ENCODE measurements at places on chromosomes 13 and 19.

GRCh38 chr13:94557684-94558235 is 38.2 kb downstream of the TGDS start:
- no peak for DNase-seq

- DNase-seq, result no peak
Observed at GRCh38 chr19:42529248-42529764, 1.0 kb upstream of the CEACAM1 start.

DNA sequence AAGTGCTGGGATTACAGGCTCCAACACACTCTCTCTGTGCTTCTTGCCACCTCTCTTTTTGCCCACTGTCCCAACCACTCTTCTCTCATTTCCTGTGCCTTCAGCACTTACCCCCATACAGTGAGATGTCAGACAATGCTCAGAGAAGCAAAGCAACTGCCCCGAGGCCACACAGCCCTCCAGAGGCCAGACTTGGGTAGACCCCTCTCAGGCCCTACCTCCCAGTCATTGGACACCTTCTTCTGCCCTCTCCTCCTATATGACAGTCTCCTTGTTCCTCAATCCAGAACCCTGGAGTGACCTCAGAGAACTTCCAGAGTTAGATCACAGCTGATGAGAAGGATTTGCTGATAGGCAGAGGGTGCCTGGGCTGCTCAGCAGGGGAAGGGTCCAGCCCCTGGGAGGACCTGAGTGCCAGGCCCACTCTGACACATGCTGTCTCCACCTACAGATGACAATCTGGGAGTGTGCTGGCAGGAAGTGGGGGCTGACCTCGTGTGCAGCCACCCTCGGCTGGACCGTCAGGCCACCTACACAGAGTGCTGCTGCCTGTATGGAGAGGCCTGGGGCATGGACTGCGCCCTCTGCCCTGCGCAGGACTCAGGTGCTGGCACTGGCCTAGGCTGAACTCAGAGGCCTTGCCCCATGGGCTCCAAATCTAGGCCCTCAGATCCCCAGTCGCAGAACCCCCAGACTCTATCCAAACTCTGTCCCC is 24.4 kb downstream of the LTBP4 start:
- no peak for DNase-seq

- no peak for DNase-seq
Observed at GRCh38 chr13:99495466-99496183, 5.6 kb upstream of the TM9SF2 start.

GRCh38 chr13:32647926-32648325 is 61.7 kb downstream of the PDS5B start:
- DNase-seq, result no peak

GRCh38 chr13:106573284-106573846 is 5.4 kb upstream of the ARGLU1 start:
- no peak for DNase-seq

- no peak for DNase-seq
Observed at GRCh38 chr13:43537124-43537523, 249.6 kb downstream of the ENOX1 start.

DNA sequence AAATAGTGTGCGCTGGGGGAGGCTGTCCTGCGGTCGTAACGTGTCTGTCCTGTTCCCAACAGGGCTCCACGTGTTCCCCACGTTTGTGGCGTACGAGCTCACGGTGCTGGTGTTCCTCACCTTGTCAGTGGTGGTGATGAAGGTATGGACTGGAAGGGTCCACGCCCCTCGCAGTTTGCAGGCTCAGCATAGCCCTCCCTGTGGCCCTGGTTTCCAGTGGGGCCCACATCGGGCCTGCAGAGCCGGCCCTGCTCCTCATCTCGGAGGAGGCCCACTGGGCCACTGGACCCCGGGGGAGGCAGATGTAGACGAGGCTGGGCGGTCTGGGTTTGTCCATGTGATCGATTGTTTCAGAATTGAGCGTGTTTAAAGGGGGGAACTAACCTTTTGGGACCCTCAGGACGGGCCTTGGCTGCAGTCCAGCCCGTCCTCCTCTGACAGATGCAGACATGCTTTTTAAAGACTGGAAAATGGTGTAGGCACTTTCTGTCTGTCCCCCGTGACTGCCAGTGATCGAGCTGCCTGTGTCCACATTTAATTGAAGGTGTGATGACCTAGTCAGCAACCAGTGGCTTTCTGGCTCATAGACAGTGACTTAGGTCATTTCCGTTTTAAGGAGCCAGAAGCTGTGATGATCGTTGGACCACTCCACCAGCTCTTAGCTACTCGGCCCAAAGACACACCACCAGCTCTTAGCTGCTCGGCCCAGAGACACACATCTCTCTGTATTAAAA is 37.1 kb upstream of the TFDP1 start:
- no peak for DNase-seq

- no peak for DNase-seq
Observed at GRCh38 chr13:71864986-71865873, 1.8 kb downstream of the DACH1 start.

DNA sequence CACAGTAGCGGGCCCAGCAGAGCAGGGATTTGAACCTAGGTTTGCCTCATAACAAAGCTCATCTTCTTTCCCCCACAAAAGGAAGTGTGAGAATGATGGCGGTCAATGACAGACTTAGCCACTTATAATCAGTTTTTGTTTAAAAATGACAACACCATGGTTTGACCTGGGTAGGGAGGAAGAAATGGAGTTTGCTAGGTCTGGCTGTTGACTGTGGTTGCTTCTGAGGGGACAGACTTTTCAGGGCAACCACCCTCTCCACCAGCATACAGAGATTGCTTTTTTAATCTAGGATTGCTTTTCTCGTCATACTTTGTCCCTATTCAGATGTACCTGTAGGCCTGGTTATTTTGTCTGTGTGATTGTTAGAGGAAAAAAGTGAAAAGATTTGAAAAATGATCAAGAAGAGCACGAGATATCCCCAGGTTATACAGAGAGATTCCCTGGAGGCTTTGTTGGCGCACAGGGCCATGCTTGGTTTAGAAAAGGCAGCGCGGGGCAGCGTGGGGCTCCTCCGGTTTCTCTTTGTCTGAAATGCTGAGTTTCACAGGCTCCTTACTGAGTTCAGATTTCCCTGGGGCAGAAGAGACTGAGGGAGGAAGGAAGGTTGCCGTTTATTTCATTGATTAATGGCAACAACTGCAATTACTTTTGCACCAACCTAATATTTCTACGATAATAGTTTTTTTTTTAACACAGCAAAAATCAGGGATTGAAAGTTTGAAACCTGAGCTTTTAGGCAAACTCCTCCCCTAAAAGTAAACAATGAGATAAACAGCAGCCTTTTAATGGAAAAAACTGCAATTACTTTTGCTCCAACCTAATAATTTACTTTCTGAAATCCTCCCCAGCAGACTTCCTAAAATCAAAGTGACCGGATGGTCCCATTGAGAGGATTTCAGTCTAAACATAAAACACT is 97.0 kb upstream of the RNF113B start:
- no peak for DNase-seq

DNA sequence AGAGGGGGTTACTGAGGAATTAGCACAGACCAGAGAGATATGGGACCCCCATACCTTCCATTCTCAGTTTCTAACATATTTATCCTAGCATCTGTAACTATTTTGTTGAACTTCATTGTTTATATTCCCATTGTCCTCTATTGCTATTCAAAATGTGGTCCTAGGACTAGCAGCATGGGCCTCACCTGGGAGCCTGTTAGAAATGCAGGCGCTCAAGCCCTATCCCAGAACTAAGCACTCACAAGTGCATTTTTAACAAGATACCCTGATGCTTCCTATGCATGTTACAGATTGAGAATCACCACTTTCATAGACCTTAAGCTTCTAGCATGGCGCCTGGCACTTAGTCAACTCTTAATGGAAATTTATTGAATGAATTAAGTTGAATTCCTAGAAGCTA is 58.3 kb upstream of the TDRD3 start:
- no peak for DNase-seq

- no peak for DNase-seq
Observed at GRCh38 chr13:105019073-105019472, 1516.4 kb downstream of the EFNB2 start.

- DNase-seq, result no peak
Observed at GRCh38 chr19:23033721-23034120, 30.7 kb upstream of the ZNF728 start.

- DNase-seq, result peak; percentile 83
Observed at GRCh38 chr19:48363500-48363809, 285 bp downstream of the TMEM143 start.

GRCh38 chr13:40438022-40438680 is 228.3 kb downstream of the FOXO1 start:
- no peak for DNase-seq

- no peak for DNase-seq
Observed at GRCh38 chr13:24625870-24626849, 54.0 kb upstream of the ATP12A start.

GRCh38 chr19:32333227-32333626 is 12.2 kb upstream of the ZNF507 start:
- no peak for DNase-seq

- DNase-seq, result no peak
Observed at GRCh38 chr13:99373436-99373835, 66.2 kb upstream of the GPR183 start.

DNA sequence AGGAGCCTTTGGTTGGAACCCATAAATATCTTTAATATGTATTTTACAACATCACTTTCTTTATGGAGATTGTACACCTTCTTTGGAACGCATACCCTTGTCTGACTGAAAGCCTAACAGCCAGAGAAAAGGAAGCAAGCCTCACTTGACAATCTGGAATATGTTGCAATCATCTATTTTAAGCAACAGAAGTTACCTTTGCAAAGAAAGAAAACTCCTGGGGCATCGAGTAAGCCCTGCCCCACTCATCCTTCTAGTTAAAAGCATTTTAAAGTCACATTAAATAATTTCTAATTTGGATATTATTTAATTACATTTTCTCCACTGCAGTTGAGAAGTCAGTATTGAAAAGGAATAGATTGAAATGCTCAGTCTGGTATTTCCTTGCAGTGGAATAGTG is 542.7 kb downstream of the MYO16 start:
- DNase-seq, result no peak

GRCh38 chr13:112696869-112697465 is 7.1 kb downstream of the ATP11A start:
- DNase-seq, result no peak

- DNase-seq, result peak; percentile 33
Observed at GRCh38 chr19:17686592-17687024, 1.5 kb downstream of the UNC13A start.

- DNase-seq, result no peak
Observed at GRCh38 chr13:32811297-32811800, 204.9 kb upstream of the KL start.

GRCh38 chr13:66887088-66887487 is 343.0 kb downstream of the PCDH9 start:
- peak; percentile 15 for DNase-seq

DNA sequence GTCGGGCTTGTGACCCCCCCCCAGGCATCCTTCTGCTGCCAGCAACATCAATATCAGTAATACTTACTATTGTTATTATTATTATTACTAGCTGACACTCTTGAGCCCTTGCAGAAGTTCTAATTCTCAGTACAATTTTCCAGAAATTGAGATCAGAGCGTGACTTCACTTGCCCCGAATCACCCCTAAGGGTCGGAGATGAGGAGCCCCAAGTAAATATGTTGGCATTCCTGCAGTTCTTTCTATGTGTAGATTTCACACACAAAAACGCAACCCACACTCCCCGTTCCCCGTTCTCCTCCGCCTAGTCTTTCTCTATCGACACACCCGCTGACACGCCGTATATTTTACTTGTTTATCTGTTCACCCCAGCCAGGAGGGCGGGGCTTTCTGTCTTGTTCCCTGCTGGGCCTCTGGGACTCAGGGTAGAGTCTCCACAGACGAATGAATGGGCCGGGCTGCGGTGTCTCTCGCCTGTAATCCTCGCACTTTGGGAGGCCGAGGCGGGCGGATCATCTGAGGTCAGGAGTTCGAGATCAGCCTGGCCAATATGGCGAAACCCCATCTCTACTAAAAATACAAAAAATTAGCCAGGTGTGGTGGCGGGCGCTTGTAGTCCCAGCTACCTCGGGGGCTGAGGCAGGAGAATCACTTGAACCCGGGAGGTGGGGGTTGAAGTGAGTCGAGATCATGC is 14.7 kb downstream of the TLE5 start:
- no peak for DNase-seq

DNA sequence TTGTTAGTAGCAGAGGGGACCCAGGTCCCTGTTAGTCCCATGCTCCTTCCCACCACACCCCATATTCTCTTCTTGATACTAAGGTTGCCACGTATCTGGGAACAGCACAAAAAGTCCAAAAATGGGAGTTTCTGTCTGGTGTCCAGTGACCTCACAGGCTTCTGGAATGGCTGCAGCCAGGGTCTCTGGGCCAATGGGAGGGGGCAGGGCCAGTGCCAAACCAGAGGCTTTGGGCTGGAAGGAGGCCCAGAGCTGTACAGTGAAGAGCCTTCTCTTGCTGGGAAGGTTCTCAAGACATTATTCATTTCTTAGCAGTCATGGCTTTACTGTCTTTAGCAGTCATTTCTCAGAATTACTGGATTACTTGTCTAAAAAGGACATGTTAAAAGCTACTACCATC is 119.2 kb downstream of the FRY start:
- DNase-seq, result no peak

- no peak for DNase-seq
Observed at GRCh38 chr19:13723206-13723605, 41.1 kb upstream of the MRI1 start.

DNA sequence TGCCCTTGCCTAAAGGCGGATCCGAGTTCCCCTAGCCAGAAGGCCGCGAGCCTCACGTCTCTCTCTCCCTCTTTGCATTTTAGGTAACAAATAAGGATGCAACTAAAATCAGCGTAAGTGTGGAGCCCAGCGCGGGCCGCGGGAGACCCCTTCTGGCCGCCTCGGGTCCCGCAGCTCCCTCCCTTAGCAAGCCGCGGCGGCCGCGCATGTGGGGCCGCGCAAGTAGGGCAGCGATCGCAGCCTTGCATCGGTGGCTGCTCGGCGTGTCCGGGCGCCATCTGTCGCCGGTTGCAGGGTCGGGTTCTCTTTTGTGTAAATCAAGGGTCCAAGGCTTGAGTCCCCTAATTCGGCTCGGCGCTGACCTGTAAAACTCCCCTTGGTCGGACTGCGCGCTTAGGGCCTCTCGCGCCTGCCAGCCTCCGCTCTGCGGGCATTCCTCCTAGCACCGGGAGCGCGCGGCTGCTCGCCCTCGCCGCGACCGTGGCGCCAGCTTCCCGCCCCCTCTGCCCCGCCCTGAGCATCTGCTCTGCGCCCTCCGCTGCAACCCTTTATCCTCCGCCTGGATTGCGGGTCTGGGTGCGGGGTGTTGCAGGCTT is 2.7 kb downstream of the VSTM2B start:
- DNase-seq, result no peak

DNA sequence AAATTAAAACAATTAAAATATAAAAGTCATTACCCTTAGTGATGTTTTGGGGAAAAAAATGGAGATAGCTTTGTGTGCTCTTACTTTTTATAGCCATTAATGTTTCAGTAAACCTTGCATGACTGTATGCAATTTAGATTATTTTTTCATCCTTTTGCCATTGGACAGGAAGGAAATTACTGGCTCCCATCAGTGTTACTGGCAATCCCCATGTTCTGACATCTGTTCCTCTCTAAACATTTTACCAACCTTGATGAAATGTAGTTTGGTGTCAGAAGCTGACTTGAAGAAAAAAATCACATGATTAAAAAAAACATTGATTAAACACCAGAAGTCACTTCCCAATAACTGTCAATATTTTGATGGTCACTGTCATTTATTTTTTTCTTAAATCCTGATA is 52.3 kb upstream of the ZNF536 start:
- no peak for DNase-seq

- no peak for DNase-seq
Observed at GRCh38 chr13:21594715-21595545, 9.0 kb downstream of the MICU2 start.

GRCh38 chr19:1813192-1814182 is 1.4 kb upstream of the ATP8B3 start:
- no peak for DNase-seq
